Cerebellum (tissue), 4 donors: ENCODE measurements at places on chromosomes 5 and 9. TPM values are rescaled to one million over a fixed set of nuclear protein-coding genes. Genes with fewer than 3 reads are reported as not detected.

The ORM2 gene
- total RNA-seq, result not detected

The EMB gene
- 7.9 TPM for total RNA-seq

The COL5A1 gene
- 27.7 TPM for total RNA-seq

The VAV2 gene
- total RNA-seq, result 16.5 TPM

The CYSRT1 gene
- 0.45 TPM for total RNA-seq

The RMND5B gene
- 22.0 TPM for total RNA-seq

The PCDHA1 gene
- 7.5 TPM for total RNA-seq

DNA sequence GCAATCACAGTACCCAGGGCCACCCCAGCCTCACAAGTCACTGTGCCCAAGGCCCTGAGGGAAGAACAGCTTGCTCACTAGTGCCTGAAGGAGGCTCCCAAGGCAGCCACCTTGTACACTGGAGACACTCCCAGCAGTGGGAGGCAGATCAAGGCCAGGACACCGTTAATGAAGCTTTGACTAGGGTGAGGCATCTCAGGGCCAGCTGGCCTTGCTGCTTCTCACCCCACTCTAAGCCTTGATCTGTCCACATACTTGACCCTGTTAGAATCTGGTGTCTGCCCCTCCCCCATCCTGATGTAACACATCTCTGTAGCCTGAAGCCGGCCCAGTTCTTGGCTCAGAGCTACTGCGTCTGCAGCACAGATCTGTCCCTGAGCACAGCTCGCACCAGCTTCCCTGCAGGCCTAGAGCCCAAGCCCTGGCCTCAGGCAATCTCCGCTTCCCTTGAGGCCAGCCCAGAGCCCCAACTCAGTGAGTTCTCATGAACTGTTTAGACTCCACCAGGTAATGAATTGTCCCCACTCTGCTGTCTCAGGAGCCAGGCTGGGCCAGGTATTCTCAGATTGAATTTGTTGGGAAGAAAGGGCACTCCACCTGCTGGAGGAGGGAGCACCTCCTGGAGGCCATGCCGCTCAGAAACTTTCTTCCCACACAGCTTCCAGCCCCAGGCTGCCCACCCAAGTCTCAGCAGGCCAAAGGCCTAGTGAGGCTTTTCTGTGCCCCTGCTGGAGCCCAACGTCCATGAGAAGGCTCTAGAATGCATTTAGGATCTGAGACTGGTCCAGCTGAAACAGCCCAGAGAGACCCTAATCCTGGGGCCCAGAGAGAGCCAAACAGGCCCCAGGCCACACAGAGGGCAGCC lies 13.4 kb upstream of the JADE2 start:
- DNase-seq, result no peak

DNA sequence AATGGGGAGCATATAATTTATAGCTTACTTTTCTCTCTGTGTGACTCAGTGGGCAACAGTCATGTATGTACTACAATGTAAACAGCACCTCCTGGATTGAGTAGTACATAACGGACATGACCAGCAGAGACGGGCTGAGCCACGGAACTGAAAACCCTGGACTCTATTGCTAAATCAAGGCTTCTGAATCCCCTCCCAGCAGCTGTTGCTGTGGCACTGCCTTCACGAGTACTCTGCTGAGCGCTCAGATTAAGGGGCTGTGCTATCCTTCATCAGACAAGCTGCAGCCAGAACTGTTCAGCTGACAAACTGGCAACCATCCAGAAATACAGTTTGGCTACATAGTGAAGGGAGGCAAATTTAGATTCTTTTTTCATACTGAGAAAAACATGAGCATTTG lies 131.3 kb upstream of the CCDC180 start:
- DNase-seq, result no peak

GRCh38 chr9:98494852-98495251 lies 213.9 kb downstream of the GABBR2 start:
- DNase-seq, result no peak

DNA sequence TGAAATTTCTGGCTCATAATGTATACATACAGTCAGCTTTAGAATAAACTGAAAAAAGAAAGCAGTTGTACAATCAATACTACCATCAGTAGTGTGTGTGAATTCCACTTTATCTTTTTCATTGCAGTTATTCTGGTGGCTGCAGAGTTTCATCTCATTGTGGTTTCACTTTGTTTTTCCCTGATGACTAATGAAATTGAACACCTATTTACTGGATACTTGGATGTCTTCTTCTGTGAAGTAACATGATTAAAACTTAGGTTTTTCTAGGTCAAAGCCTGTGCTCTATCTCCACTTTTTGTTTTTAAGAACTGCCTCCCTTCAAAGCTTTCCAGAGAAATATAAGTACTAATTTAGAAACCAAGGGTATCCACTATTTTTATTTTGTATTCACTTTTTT lies 174.3 kb downstream of the TRPM3 start:
- no peak for DNase-seq

GRCh38 chr5:156149213-156149612 lies 177.8 kb upstream of the SGCD start:
- no peak for DNase-seq

DNA sequence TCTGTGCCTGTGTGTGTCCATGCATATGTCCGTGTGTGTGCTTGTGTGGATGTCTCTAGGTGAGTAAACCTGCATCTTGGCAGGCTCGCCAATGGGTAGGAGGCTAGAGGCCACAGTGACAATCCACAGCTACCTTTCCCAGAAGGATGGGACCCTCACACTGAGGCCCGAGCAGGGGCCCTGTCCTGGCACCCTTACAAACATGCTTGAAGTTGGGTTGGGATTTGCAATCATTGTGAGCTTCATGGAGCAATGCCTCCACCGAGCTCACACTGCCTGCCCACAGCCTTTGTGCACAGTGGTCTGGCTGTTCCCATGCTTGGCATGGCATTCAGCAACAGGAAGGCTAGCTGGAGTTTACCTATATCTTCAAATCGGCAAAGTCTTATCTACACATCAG lies 311.1 kb upstream of the IRX1 start:
- no peak for DNase-seq

GRCh38 chr5:1012313-1012841 lies 3.8 kb downstream of the NKD2 start:
- DNase-seq, result no peak

GRCh38 chr9:135969064-135969683 lies 8.0 kb upstream of the UBAC1 start:
- no peak for DNase-seq

DNA sequence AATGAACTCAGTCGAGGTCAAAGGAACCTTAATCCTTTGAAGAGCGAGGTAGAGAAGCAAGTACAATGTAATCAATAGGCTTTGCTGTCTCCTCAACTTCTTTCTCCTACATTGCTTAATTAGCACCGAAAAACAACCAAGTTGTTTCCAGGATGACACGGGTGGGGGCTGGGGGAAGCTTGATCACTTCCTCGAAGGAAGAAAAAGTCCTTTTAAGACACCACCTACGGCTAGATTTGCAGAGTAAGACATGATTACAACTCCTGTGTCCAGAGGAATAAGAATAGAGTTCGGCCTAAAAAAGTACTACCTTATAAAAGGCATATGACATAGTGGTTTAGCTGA lies 811 bp upstream of the ARRDC3 start:
- DNase-seq, result no peak

DNA sequence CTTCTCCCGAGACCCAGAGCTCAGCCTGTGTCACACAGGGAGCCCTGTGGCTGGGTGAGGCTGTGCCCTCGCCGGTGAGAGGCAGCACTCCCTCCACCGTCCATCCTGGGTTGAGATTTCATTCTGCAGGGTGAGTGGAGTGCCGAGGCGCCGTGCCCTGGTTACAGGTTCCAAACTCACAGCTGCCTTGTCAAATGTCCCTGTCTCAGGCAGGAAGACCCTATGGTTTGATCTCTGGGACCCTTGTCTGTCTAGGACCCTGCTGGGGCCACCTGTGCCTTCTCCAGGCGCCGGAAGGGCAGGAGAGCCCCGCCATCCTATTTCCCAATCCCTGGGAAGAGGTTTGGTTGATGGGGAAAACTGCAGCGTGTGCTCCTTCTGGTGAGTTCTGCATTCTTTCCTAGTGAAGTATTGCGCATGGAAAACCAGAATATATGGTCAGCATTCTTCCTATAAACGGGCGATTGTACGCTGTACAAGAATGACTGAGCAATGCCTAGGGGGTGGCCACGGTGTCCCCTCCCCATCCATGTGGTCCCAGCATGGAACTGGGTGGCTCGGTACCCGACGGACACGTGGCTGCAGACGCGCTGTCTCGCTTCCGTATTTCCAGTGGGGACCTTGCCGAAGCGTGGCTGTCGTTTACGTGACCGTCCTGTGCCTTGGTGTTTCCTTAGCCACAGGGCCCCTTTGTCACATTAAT lies 95.9 kb upstream of the COL5A1 start:
- DNase-seq, result no peak

- DNase-seq, result no peak
These were observed 31.7 kb upstream of the GRHPR start for GRCh38 chr9:37390759-37391158.

- no peak for DNase-seq
These were observed 15.5 kb downstream of the SIL1 start for GRCh38 chr5:139182528-139183296.

- DNase-seq, result no peak
These were observed 223.7 kb downstream of the DMRT2 start for GRCh38 chr9:1273859-1274258.

DNA sequence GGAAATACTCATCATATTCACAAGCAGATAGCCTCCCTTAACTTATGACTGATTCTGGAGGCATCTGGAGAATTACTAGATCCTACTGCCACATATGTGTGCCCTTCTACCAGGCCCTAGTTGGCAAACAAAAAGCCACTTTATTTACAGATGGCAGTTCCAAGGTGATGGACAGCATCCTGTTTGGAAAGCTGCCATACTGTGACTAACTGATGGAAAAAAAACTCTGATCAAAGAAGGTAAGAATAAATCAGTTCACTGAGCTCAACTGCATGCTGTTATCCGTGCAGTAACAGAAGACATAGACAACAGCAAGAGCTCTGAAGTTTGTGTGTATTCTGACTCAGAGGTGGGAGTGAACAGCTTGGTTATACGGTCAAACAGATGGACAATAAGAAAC lies 279.8 kb upstream of the POU5F2 start:
- DNase-seq, result peak; percentile 12

DNA sequence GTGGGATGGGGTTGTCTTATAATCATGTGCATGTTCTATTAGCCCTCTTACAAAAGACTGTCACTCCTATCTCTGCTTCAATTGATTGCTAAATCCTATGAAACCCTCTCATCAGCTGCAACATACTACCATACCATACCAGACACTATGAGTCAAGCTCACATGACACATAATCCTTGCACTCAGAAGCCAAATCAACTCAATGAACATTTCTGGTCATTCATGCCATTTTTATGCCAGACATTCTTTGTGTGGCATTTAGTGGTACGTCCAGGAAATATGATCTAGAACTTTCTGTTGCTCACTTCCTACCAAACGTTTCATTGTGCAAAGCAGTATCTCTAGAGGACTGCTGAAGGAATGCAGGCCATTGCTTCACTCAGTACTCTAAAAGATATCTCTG lies 159.2 kb upstream of the GNA14 start:
- DNase-seq, result no peak

DNA sequence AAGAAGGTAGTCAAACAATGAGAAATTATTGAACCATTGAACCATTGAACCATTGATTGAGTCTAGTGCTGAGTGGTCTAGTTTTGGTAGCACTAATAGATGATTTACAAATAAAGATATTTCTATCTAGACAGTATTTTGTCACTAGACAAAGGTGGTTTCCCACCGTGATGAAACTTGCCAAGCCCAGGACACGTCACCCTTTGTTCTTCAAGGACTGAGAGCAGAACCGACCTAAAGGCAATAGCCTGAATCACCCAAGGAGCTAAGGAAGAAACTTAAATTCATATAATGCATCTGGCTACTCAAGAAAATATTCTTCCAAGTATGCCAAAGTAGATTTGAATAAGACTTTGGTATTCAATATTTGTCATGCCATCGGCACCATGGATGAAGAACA lies 103.3 kb downstream of the ESM1 start:
- DNase-seq, result no peak

- peak; percentile 30 for DNase-seq
These were observed at the start of gene KIF12 for GRCh38 chr9:114098936-114099668. KIF12 (minus strand) TSS chr9:114099292; CDS start chr9:114099276, 16 bp downstream.

DNA sequence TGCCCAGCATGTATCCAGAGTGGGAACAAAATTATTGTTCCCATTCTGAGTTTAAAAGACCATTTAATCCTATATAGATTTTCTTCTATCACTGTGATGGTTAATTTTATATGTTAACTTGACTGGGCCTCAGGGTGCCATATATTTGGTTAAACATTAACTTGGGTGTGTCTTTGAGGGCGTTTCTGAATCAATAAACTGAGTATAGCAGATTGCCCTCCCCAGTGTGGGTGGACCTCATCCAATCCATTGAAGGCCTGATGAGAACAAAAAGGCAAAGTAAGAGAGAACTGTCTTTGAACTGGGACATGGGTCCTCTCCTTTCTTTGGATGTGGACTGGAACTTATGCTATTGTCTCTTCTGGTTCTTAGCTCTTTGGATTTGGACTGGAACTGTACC lies 17.3 kb downstream of the RIOK2 start:
- DNase-seq, result no peak

GRCh38 chr5:179866241-179867078 lies 7.8 kb upstream of the MRNIP start:
- peak; percentile 31 for DNase-seq

DNA sequence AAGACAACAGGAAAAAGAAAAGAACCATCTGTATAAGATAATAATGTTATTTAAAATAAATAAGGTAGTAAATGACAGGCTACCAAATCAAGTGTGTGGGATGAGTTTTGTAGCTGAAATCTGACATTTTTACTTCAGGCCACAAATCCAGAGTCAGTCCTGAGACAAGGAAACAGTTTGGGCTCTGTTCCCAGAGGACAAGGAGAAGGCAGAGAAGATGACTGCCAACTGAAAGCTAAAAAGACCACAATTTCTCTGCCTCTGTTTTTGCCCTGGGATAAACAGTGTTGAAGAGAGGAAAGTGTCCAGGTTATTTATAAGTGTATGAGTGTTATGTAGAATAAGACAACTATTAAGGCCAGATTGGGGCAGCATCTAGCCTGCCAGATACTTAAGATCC lies 180.5 kb downstream of the NFIB start:
- peak; percentile 7 for DNase-seq

GRCh38 chr9:120916991-120917880 lies 9.4 kb downstream of the TRAF1 start:
- DNase-seq, result no peak

GRCh38 chr9:69171517-69171916 lies 2.6 kb upstream of the TJP2 start:
- no peak for DNase-seq

- no peak for DNase-seq
These were observed 520 bp downstream of the PRRX2 start for GRCh38 chr9:129665814-129666520.

DNA sequence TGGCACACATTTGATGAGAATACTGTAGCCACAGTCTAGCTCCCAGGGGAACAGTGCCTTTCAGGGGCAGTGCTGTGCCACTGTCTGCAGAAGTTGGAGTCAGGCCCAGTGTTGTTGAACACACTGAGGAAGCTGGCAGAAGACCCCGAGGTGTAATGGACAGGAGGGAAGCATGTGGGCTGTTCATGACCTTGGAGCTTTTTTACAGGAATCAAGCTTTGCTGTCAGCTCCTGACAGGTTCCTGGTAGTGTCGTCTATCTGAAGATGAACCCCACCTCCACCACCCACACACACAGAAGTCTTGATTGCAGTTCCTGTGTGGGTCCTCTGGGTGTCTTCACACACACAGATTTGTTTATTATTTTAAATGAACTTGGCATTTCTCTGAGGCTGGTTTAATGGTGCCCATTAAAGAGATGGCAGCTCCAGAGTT lies 40.3 kb upstream of the TNFAIP8 start:
- DNase-seq, result no peak

- no peak for DNase-seq
These were observed 585.7 kb upstream of the ZNF608 start for GRCh38 chr5:125331987-125332598.

- no peak for DNase-seq
These were observed 6.2 kb downstream of the LNPEP start for GRCh38 chr5:96942078-96942477.
